ENCODE measurements at places on chromosomes 6 and 20.
A peak's percentile ranks its signal among the peaks of the same experiment; 100 is the strongest.

DNA sequence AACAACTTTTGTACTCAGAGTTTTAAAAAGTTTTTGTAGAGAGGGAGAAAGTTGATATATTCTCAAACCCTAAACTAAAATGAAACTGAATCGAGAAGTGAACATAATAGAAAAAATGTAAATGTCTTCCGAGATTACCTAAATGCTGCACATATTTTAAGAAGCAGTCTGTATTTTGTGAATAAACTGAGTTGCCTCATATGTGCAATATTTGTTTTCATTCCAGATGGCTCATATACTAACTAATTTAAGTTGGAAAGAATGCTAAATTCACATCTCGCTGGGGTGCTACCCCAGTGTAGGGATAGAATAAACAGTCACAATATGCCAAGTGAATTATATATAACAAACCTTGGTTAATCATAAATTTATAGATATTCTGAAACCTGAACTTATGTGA is 285.9 kb upstream of the THEMIS start:
- no peak for DNase-seq

- no peak for DNase-seq
Observed at GRCh38 chr6:4817551-4817950, 41.3 kb downstream of the CDYL start.

GRCh38 chr6:44680202-44680720 is 292.8 kb downstream of the CDC5L start:
- DNase-seq = no peak

GRCh38 chr20:23128461-23129125 is 42.5 kb upstream of the CD93 start:
- no peak for DNase-seq

- peak; percentile 7 for DNase-seq
Observed at GRCh38 chr6:140985679-140986275, 1146.9 kb upstream of the GJE1 start.

GRCh38 chr6:39289490-39289889 is 24.7 kb downstream of the KCNK17 start:
- peak; percentile 25 for DNase-seq

DNA sequence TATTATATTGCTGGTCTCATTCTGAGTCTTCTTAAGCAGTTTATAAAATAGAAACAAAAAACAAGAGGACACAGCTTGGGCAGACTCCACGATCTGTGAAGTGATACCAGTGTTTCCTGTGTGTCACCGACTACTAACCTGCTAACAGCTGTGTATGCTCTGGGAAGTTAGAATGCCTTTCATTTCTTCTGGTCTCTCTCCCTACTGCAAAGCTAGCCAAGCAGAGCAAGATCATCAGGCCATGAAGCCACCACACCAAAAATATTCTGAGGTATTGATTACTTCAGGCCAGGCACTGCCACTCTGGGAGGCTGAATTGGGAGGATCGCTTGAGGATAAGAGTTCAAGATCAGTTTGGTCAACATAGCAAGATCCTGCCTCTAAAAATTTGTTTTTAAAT is 46.9 kb upstream of the SMIM29 start:
- DNase-seq = no peak

DNA sequence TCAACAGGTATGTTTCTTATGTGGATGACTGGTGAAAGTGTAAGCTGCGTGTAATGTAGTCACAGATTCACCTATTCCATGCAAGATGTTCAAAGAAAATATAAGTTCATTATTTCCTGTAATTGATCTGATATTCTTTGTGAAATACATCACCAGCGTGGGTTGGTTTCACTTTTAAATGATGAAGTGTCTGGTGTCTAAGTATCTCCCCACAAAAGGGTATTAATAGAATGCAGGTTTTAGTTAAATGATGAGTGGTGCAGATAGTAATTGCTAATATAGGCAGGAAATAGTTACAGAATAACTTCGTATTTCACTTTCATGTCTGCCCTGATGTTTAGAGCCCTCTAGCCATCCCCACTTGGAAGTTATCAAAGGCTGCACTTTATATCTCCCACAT is 22.2 kb downstream of the PGBD1 start:
- no peak for DNase-seq

- DNase-seq = no peak
Observed at GRCh38 chr20:50099565-50099991, 13.4 kb downstream of the UBE2V1 start.

DNA sequence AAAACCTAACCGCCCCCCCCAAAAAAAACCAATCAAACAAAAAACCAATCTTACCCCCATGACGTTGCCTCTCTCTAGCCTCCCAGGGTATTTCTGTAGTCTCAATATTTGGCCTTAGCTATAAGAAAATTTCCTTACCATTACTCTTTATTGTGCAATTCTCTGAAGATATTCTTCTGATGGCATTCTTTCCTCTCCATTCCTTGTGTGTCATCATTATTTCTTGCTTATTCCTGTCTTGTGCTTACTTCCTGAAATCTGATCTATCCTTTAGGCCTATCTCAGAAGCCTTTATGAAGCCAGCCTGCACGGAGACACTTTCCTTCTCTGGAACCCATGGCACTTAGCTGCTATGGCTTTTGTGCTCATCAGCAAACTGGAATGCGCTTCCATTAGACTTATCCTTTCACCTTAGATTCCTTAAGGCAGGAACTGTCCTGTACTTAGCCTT is 65.9 kb upstream of the DDR1 start:
- no peak for DNase-seq

GRCh38 chr6:140319209-140319608 is 944.8 kb upstream of the CITED2 start:
- no peak for DNase-seq

GRCh38 chr20:61478094-61478493 is 226.0 kb downstream of the CDH4 start:
- no peak for DNase-seq

DNA sequence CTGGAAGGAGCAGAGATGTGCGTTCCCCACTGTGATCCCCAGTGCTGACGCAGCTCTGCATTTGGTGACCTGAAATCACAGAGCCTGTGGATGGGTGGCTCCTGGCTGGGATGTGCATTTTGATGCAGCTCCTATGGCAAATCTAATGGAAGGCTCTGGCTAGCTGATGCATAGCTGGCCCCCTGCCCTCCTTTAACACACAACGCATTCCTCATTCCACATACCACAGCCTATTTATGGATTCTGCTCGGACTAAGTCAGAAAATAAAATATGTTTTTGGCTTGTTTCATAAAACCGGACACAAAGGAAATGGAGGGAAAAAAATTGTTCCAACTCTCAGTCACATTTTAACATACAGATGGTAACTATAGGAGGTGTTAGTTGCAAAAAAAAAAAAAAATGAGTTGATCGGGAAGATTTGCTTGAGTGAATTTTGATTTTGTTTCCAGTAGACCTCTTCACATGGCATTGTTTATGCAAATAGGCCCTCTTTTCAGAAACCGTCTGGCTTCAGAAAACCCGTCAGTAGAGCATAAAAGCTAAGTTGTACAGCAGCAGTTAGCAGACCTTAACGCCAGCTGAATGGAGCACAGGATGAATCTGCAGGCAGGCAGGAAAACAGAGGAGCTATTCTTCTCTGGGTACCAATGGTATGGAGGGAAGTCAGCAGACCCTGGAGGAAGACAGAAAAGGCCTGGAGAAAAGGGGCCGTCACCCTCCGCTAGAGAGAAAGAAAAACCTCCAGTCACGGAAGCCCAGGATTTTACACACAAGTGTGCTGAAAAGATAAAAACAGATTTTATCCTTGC is 215.4 kb downstream of the HDGFL1 start:
- DNase-seq = no peak

DNA sequence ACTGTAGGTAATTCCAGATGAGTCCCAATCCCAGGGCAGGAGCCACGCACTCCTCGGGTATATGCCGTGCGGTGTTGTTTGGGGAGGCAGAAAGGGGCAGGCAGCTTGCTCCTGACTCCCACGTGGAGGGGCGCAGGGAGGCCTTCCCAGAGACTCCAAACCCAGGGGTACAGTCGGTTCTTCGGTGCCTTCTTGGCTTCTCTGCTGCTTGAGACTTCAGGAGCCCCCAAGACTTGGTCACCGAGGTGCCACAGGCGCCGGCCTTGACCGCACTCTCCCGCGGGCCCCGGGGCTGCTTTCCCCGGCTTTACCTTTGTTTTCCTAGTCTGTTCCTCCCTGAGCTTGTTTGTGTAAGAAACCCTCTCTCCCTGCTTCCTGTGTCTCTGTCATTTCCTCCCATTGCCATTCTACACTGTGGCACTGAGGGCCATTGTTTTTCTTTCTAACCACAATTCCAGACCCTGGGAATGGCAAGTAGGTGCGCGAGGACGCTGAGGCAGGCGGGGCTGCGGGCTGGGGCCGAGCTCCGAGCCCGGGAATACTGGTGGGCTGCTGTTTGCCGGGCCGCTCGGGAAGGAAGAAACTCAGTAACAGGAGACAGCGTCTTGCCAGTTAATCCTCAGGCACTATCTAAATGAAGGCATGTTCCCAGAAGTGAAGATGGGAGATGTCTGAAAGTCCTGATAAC is 215.6 kb upstream of the HEY2 start:
- DNase-seq = no peak

DNA sequence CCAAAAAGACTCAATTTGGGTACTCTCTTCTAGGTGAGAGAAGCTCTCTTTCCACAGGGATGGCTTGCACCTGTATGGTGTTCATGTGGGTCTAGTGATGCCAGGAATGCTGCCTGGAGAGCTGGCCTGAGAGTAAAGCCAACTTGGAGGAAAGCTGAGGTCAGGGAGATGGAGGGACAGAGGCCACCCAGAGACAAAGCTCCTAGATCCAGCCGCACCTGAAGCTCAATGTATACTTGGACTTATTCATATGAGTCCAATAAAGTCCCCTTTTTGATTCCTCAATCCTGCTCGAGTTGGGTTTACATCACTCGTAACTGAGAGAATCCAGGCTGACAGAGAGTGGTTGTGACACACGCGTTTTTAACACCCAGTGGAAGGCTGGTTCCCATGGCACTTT is 33.8 kb downstream of the SULF2 start:
- DNase-seq = no peak

DNA sequence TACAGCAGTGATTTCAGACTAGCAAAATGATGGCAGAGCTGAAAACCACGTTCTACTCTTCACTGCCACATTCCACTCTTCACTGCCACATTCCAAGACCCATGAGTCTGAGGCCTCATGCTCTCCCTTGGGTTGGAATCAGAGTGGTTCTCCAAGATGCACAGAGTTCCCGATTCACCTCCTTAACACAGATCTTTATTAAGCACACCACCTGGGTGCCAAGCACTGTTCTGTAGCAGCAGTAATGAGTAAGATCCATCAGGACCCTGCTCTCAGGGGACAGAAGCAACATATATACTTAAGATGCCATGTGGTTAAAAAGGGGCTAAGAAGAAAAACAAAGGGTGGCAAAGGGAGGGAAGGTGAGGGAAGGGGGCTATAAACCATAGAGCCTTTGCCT is 26.9 kb downstream of the TSHZ2 start:
- no peak for DNase-seq

DNA sequence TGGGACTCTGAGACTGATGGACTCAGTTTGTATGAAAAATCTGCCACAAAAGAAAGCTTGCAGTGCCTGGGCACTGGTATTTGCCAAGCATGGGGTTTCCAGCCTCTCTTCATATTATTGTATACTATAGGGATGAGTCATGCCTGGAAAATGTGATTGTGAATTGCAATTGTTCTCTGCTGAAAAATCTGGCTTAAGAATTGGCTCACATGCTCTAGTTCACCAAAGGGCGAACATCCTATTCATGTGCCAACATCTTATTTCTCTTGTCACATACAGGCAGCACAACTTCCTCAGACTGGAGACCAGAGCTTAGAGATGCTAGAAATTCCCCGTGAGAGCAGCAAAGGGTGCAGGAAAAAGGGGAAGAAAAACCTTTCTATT is 103.6 kb upstream of the KCNK16 start:
- no peak for DNase-seq

- DNase-seq = no peak
Observed at GRCh38 chr6:113842165-113842564, 15.0 kb upstream of the MARCKS start.

DNA sequence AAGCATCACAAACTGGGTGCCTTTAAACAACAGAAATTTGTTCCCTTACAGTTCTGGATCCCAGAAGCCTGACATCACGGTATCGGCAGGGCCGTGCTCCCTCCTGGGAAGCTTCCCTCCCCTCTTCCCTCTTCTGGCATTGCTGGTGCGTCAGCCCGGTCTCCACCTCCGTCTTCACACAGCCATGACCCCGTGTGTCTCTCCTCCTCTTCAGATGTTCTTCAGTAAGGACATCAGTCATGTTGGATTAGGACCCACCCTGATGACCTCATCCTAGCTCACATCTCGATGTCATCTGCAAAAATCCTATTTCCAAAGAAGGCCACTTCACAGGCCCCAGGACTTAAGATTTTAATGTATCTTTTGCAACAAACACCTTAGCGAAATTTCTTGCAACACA is 38.4 kb upstream of the TBXT start:
- no peak for DNase-seq

DNA sequence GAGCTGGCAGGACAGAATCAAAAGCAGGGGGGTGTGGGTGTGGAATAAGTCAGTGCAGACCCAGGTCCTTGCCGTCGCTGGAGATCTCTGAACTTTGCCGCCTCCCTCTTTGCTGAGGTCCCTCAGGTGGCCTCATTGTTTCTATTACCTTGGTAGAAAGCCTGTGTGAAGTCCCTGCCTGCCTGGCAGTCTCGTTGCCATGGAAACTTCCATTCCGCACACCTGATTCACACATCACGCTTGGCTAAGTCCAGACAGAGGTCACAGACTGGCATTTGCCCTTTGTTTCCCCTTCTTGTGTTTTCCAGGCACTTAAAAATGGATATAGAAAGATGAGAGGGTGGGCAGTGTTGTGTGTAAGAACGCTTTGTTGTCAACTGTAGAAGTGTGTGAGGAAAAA is 260.6 kb downstream of the PRL start:
- DNase-seq = no peak

DNA sequence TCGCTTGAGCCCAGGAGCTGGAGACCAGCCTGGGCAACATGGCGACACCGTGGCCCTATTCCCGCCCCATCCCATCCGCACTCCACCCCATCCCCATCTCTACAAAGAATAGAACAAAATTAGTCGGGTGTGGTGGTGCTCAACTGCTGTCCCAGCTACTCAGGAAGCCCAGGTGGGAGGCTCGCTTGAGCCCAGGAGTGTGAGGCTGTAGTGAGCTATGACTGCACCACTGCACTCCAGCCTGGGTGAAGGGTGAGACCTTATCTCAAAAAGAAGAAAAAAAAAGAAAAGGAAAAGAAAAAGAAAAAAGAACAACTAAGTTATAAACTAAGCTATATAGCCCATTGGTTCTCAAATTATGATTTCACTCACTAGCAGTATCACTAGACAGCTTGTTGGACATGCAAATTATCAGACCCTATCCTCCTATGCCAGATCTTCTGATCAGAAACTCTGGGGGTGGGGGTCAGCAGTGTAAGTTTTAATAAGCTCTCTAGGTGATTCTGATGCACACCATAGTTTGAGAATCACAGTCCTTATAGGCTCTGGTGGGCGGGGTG is 491 bp upstream of the ITCH start:
- DNase-seq = no peak

DNA sequence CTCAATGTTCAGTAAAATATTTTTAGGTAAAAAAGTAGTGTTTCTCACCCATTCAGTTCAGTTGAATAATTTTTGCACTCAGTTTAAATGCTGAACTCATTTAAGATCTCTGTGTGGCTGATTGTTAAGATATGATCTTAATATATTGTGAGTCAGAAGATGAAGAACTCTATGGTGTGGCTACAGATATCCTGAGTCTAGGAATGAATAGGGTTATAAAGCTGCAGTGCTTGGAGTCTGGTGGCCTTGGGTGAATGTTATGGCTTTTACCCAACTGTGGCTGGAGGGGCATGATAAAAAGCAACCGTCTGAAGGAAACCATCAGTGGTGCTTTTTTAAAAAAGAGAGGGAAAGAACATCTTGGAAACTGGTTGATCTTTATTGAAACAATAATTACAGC is 65.9 kb downstream of the CCN2 start:
- DNase-seq = no peak

GRCh38 chr6:159646733-159647132 is 46.3 kb downstream of the SOD2 start:
- DNase-seq = peak; percentile 50
